ENCODE measurements at places on chromosomes 5 and 9. TPM values are rescaled to one million over a fixed set of nuclear protein-coding genes. Genes with fewer than 3 reads are reported as not detected.

The AGPAT2 gene
- total RNA-seq = 33.3 TPM

The ARL14EPL gene
- total RNA-seq = not detected

The SPINK7 gene
- total RNA-seq = not detected

The SPATA24 gene
- 7.1 TPM for total RNA-seq

The STKLD1 gene
- not detected for total RNA-seq

The SURF4 gene
- 242 TPM for total RNA-seq

The PRSS3 gene
- 2.5 TPM for total RNA-seq

The PRDM9 gene
- total RNA-seq = not detected

The SLC6A3 gene
- 0.85 TPM for total RNA-seq

The MAPKAP1 gene
- total RNA-seq = 95.4 TPM

The ADAMTS12 gene
- total RNA-seq = 12.4 TPM

The ALDH1A1 gene
- 3.4 TPM for total RNA-seq

The LCN15 gene
- 0.54 TPM for total RNA-seq

The DNAH5 gene
- total RNA-seq = 0.56 TPM

The CORO2A gene
- 27.6 TPM for total RNA-seq

The DAB2 gene
- total RNA-seq = 8.4 TPM
